ENCODE measurements at places on chromosomes 7 and 10.

DNA sequence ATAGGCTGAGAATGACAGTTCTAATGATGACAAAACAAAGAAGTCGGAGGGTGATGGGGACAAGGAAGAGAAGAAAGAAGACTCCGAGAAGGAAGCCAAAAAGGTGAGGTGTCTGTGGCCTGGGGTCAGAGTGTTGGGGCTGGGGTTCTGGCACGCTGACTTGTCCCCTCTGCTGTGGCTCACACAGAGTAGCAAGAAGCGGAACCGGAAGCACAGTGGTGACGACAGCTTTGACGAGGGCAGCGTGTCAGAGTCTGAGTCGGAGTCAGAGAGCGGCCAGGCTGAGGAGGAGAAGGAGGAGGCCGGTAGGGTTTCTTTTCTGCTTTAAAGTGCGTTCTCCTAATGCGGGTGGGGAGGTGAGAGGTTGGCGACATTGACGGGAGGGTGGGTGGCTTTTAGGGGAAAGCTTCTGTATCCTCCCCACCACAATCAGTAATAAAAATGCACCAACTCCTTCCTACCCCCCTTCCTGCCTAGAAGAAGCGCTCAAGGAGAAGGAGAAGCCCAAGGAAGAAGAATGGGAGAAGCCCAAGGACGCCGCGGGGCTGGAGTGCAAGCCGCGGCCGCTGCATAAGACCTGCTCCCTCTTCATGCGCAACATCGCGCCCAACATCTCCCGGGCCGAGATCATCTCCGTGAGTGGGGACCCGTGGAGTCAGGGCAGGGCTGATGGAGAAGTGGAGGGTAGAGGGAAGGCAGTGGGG lies 4.6 kb downstream of the UFSP1 start:
- DNase-seq: no peak

GRCh38 chr7:8160779-8161345 lies 101.1 kb downstream of the ICA1 start:
- DNase-seq: no peak

GRCh38 chr7:128266883-128267594 lies 26.0 kb downstream of the LEP start:
- DNase-seq: no peak

- DNase-seq: peak; percentile 18
Measured at GRCh38 chr7:135980665-135981180, 3.6 kb upstream of the MTPN start.

- DNase-seq: no peak
Measured at GRCh38 chr10:131781791-131782190, 119.0 kb upstream of the PPP2R2D start.

DNA sequence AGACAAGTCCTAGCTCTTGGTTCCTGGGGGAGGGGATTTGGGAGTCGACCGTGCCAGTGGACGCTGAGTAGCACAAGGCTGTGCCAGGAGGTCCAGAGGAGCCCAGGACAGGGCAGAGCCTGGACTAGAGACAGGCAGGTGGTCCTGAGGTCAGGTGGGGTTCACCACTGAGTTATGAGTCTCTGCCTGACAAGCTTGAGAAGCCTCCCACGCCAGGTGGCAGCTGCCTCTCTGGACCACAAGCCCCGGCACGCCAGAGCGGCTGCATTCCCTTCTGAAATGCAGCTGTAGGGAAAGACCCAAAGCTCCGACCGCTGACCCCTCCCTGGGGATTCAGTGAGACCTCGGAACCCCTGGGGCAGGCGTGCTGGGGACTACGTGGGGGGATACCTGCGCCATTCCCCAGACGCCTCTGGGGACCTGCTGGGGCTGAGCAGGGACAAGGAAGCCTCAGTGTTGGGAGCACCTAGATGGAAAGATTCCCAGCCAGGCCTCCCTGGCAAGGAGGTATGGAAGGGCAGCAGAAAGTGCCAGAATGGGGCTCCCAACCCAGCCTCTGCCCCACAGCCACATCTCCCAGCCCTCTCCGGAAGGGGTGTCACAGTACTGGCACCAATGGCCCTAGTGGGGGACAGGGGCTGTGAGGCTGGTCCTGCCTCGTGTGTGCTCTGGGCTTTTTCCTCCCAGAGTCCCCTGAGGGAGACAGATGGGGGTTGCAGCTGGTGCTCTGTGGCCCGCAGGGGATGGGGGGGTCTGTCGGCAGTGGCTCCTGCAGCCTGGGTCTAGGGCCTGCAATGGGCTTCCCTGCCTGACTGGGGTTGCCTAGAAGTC lies 29.0 kb downstream of the PDGFA start:
- DNase-seq: peak; percentile 52

DNA sequence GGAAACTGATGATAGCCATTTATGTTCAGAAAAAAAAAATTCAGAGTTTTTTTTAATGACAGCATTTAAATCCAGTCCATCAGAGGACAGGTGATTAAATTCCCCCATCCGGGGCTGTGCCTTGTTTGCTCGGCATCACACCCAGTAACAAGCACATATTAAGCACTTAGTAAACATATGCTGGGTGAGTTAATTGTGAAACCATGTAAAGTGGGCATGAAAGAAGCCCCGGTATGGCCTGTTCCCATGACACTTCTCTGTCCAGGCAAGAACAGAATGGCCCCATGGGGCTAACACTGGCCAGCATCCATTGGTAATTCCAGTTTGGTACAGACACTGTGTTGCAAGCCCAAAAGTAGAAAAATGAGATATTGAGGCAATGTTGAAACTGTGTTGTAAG lies 220.8 kb upstream of the RNF32 start:
- DNase-seq: no peak

GRCh38 chr7:25308906-25309705 lies 80.8 kb upstream of the NPVF start:
- DNase-seq: no peak

- DNase-seq: no peak
Measured at GRCh38 chr10:23005150-23005549, 77.3 kb downstream of the ARMC3 start.

DNA sequence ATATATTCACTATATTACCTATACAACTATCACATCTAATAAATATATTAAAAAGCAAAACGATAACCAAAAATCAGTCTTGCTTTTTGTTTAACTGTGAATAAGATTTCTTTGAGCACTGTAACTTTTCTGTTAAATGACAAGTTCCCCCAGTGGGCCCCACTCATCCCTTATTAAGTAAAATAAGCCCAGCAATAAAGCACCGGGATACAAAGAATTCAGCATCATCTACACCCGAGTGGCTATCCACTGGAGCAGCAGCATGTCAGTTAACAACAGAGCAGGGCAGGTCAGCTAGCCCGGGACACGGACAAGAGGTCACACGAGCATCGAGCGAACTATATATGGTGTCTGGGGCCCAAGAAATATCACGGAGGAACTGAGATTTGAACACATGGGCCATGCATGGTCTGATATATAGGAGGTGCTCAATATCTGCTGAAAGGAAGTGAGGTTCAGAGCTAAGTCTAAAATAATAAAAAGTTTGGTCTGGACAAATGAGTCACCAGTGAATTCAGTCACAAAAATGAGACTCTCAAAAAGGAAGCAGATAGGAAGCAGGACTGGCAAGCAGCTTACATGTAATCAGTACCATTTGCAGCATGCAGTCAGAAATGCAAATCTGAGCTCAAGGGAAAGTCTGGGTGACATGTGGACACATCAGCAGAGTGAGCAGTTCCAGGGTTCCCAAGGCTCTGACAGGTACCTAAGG lies 4.1 kb downstream of the ERCC6 start:
- peak; percentile 75 for DNase-seq

GRCh38 chr7:30988351-30989005 lies 24.7 kb downstream of the GHRHR start:
- DNase-seq: no peak

GRCh38 chr10:76257816-76258215 lies 826.4 kb downstream of the LRMDA start:
- no peak for DNase-seq

DNA sequence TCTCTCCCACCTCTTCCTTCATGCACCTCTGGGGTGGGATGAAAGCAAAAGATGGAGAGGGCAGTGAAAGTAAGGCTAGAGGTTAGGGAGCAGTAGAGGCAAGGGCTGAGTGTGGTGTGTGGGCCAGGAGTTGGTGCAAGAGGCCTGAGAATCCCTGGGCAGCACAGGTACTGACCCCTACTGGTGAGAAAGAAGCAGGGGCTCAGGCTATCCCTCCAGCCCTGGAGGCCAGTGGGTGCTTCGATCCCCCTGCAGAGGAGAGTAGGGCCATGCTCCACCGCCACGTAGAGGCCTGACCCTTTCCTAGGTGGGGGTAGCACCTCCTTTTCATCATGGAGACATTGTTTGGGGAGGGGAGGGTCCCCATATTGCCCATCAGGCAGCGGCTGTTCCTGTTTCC lies 9.8 kb downstream of the CDHR1 start:
- DNase-seq: peak; percentile 74

- no peak for DNase-seq
Measured at GRCh38 chr10:7460006-7460405, 49.2 kb upstream of the SFMBT2 start.

DNA sequence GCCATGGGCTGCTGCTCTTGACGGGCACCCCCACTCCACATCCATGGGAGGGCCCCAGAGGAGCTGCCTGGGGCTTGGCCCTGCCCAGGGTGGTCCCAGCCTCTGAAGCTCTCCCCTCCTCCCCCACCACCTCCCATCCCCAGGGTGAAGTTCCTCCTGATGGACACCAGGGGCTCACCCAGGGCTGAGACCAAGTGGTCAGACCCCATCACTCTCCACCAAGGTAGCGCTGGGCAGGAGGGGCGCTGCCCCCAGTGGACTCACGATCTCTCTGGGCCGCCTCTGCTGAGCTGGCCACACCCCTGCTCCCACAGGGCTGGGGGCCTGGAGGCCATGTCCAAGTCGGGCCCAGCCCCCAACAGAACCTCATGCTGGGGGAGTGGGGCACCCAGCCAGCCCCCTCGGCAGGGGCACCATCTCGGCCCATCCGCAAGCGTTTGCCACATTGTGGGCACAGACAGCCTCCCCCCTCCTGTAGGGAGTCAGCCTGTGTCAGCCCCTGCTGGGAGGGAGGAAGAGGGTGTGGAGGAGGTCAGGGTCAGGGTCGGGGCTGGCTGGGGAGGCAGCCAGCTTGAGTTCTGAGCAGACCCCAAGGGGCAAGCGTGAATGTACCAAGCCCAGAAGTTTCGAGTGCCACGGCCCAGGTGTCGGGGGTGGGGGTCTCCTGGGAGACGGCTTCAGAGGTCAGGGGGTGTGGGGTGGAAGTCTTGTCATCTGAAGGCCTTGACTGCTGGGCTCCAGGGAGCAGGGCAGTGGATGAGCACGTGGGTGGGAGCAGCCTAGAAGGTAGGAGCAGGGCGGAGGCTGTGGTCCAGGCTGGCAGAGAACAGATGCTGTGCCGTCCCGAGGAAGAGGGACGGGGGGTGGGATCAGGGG lies 2.8 kb downstream of the UPK3B start:
- DNase-seq: no peak

DNA sequence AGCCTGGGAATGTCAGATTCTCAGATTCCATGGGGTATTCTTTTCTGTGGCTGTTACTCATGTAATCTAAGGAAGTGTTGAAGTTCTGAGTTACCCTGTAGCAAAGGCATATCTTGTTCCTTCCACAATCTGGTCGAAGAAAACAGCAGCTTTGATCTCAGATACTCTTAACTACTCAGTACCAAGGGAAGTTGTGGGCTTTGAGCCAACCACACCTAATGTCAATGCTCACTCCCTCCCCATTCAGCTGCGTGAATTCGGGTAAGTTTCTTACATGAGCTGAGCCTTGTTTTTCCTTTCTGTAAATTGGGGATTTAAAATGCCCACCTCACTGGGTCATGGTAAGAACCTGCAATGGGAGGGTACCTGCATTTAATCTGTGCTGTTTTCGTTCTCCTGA lies 52.5 kb downstream of the PTPRN2 start:
- DNase-seq: no peak

GRCh38 chr7:129785685-129786514 lies 166.9 kb downstream of the UBE2H start:
- DNase-seq: no peak

- no peak for DNase-seq
Measured at GRCh38 chr7:1733206-1733907, 63.3 kb downstream of the ELFN1 start.

DNA sequence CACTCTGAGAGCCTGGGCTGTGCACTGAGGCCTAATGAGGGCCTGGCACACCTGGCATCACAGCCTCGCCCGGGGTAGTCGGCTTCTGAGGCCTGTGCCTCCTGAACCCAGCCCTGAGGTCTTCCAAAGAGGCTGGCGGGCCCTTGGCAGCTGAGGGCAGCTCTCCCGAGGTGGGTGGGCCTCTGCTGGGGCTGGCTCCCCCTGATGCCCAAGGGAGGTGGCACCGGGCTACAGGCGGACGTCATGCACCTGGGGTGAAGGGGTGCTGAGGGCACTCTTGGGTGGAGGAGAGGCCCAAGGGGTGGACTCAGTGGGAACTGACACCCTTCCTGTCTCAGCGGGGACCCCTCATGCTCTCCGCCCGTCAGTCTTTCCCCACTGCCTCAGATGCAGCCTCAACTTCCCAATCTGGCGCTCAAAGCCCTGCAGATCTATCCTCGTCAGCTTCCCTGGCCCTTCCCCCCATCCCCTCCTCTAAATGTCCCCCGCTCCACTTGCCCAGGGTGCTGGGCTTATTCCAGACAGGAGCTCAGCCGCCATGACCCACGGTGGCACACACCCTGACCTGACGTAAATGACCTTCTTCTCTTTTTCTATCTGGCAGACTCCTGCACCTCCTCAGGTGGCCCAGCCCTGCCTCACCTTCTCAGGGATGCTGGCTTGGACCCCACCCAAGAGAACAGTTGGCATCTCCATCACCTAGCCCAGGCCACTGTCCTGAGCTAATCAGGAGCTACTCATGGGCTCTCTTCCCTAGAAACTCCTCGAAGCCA lies 38.2 kb downstream of the MYL10 start:
- DNase-seq: peak; percentile 10
